ENCODE measurements at places on chromosomes 2 and 18.
A peak's percentile ranks its signal among the peaks of the same experiment; 100 is the strongest.

DNA sequence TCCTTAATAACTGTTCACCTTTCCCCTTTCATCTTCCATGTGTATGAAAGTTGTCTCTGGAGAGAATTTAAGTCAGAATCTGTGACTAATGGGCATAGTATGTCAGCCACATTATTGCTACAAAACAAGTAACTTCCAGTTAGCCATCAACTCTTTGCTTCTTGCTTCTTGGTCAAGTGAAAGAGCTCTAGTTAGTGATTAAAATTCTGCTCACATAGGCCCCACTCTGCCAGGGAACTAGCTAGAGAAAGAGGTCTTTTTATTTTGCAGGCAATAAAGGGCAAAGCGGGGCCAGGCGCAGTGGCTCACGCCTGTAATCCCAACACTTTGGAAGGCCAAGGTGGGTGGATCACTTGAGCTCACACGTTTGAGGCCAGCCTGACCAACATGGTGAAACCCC is 64.6 kb downstream of the COLEC12 start:
- DNase-seq: no peak

DNA sequence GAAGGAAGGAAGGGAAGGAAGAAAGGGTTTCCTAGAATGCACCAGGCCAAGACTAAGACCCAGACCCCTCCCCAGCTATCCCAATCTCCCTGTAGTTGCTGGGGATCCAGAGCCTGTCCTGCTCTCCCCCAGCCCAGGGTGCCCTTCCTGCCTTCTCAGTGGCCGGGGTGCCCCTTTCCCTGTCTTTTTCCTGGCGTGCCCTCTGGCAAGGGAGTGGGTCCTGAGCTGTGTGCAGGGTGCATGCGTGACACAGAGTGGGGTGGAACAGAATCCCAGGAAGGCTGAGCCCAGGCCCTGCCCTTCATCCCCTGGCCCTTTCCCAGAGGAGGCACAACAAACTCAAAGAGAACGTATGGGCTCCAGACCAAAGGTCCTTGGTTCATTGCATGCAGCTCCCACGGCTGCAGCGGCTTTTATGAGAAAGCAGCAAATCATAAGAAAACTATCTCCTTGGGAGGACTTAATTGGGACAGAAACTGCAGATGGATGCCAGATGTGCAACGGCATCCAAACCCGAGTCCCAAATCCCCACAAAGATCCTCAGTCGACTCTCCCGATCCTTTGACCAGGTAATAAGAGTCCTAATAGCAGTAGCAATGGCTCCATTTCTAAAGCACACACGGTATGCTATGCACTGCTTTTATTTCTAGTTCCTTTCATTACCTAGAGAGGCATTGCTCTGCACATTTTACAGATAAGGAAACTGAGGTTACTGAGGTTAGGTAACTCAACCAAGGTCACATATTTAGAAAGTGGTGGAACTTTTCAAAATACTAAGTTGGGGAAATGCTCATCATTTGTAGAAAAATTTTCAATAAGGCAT is 12.7 kb upstream of the ARID5A start:
- no peak for DNase-seq

DNA sequence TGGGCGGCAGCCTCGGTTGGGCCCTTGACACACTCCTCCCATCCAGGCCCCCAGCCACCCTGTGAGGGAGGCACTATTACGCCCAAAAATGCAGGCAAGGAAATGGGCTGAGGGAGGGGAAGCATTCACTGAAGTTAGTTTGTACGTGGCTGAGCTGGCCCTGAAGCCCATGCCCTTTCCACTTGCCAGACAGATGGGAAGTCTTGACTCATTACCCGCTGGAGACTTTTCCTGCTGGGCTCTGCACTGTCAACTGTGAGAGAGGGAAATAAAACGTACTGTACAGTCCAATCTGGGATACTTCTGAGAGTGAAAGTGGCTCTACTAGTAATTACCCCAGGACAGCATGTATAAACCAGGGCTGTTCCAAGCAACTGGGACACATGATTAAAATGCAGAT is 125.9 kb downstream of the MSH2 start:
- DNase-seq: no peak

GRCh38 chr18:6109743-6110142 is 214.4 kb upstream of the TMEM200C start:
- no peak for DNase-seq

GRCh38 chr2:42742740-42743658 is 20.9 kb downstream of the OXER1 start:
- DNase-seq: no peak

- DNase-seq: no peak
Measured at GRCh38 chr2:172442072-172442895, 14.9 kb downstream of the ITGA6 start.

DNA sequence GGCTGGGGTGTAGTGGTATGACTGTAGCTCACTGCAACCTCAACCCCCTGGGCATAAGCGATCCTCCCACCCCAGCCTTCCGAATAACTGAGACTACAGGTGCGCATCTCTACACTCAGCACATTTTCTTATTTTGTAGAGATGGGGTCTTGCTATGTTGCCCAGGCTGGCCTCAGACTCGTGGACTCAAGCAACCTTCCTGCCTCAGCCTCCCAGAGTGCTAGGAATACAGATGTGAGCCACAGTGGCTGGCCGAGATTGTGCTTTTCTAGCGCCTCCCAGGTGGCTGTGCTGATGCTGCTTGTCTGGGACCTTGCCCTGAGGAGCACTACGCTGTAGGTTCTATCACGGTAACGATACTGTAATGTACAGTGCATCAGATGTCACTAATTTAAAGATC is 155.6 kb downstream of the AGAP1 start:
- DNase-seq: no peak

GRCh38 chr2:218437969-218438368 is 19.0 kb downstream of the VIL1 start:
- DNase-seq: peak; percentile 38

- no peak for DNase-seq
Measured at GRCh38 chr2:181188605-181189004, 208.2 kb downstream of the UBE2E3 start.

DNA sequence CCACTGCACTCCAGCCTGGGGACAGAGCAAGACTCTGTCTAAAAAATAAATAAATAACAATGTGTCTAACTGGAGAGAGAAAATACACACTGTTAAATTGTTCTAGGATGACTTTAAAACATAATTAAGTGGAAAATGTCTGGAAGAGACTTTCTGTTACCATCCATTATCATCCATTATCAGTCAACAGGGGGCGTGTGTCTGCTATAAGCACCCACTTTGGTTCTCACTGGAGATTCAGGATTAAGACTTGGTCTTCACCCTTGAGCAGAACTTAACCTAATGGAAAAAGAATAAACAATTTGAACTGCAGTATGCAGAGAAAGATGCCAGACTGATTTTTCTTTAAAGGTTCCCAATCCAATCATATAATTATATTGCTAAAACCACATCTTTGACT is 999.8 kb upstream of the GYPC start:
- DNase-seq: no peak

- peak; percentile 93 for DNase-seq
Measured at GRCh38 chr2:23524261-23524706, 139.3 kb downstream of the KLHL29 start.

- no peak for DNase-seq
Measured at GRCh38 chr2:7749895-7750559, 832.8 kb downstream of the RNF144A start.

DNA sequence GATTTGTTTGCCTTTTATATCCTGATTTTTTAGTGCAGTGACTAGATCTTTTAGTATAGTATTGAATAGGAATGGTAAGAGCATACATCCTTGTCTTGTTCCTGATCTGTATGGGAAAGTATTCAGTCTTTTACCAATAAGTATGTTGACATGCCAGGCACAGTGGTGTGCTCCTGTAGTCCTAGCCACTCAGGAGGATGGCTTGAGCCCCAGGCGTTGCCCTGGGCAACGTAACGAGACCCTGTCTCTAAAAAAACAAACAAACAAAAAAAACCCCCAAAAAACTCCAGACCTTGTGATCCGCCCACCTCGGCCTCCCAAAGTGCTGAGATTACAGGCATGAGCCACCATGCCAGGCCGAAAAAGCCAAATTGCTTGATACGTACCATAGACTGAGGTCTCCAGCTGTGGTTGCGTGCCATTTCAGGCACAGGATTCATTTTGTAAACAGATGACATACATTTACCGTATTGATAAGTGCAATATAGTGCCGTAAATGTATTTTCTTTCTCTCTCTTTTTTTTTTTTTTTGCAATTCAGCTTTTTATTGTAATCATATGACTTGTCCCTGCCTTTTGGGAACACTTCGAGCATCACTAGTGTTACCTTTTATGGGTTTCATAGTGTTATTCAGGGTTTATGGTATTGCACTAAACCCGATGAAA is 18.5 kb downstream of the BIRC6 start:
- DNase-seq: no peak

DNA sequence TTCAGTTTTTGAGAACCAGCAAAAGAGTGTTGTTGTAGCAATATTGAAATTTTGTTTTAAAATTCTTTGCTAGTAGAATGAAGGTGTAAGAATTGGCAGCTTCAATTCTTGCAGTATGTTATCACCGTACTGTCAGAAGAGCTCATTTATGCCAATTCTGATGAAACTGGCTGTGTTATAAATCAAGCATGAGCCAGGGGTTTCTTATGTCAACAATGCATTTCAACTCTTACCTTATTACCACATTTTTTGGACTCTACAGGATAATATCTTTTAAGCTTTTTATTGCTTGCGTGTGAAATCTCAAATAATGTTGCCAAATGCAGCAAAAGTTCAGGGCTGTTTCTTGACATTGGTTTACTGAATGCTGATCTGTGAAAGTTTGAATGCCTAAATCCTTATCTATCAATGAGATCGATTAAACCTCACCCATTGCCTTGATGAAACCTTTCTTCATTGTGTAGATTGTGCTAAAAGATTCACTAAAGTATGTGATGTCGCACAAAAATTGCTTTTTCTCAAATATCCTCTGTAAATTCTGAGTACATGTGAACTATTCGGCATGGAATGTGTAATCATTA is 1389.3 kb upstream of the ZEB2 start:
- DNase-seq: no peak

DNA sequence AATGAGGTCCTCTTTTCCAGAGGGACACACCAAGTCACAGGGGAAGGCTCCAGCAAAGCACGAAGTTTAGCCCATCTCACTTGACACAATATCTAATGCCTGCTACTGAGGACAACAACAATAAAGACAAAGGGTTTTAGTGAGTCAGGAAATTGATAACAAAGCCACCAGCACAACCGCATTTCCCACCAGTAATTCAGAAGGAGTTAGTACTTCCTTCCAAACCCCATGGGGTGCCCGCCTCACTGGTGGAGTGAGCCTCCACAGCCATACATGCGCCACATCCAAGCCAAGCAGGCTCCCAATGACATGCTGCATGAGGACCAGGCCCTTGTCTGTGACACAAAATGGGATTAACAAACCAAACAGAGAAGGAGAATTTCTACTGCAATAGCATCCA is 40.1 kb downstream of the MRPL35 start:
- no peak for DNase-seq

All from tibial artery (tissue), 4 donors.